Suppressor macrophage treated with lipopolysaccharide for 1 hour (primary cell): ENCODE measurements at places on chromosomes 7 and 10.

DNA sequence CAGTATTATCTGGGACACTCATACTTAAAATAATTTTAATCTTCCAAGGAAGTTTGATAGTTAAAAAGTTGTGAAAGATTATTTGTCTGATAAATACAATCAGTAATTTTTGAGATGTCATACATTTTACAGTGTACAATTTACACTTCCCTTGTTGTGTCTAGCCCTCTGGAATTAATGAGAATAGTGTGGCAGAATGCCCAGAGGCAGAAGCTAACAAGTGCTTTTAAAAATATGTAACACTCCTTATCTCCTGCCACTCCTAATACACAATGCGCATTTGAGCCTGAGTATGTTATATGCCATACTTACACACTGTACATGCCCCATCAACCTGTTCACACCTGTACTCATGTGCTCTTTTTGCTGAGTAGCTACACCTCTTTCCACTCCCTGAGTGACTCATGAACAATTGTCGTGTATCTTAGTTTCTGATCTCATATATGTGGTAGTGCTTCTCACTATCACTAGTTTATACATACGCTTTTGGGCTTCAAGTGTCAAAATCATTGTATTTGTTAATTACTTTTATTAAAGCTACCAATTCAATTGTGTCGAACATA lies 106.9 kb upstream of the GNAI1 start:
- no peak for DNase-seq

DNA sequence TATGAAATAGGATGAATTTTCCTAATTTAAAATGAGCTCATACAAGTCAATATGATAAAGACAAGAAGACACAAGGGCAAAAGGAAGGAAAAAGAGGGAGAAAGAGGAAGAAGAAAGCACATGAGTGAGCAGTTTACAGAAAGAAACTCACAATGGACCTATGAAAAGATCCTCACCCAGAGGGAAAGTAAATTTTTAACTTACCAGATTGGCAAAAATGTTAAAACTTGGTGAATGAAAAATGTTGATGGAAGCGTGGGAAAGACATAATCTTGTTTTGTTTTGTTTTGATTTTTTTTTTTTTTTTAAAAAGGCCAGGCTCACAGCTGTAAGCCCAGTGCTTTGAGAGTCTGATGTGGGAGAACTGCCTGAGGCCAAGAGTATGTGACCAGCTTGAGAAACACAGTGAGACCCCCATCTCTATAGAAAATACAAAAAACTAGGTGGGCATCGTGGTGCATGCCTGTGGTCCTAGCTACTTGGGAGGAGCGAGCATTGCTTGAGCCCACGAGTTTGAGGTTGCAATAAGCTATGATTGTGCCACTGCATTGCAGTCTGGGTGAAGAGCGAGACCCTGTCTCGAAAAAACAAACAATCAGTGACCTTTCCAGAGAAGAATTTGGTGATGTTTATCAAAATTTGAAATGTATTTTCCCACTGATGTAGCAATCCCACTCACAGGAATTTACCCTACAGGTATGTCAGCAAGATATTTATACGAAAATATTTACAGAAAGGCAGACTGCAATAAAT lies 152.9 kb upstream of the ASAH2 start:
- no peak for DNase-seq

DNA sequence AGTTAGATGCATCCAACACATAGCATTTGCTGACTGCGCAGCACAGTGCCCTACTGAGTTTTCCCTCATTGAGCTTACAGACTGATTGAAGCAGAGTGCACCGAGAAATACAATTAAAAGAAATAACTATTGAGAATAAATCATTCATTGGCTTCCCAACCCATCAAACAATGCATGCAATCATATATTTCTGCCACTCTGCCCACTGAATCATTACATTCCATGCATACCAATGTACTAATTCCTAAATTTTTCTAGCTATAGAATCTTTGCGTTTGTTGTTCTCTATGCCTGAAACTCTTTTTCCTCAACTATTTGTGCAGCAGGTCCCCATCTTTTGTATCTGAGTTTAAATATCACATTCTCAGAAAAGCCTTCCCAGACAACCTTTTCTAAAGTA lies 783.8 kb downstream of the SORCS1 start:
- no peak for DNase-seq

GRCh38 chr7:104805449-104806317 lies 208.3 kb upstream of the KMT2E start:
- DNase-seq, result no peak

- no peak for DNase-seq
Measured at GRCh38 chr7:84025332-84025927, 169.2 kb downstream of the SEMA3A start.
